ENCODE measurements at places on chromosomes 1 and 21. TPM values are rescaled to one million over a fixed set of nuclear protein-coding genes. Genes with fewer than 3 reads are reported as not detected.

GRCh38 chr1:39933956-39934941 lies 20.7 kb upstream of the MFSD2A start:
- DNase-seq: peak; percentile 97

DNA sequence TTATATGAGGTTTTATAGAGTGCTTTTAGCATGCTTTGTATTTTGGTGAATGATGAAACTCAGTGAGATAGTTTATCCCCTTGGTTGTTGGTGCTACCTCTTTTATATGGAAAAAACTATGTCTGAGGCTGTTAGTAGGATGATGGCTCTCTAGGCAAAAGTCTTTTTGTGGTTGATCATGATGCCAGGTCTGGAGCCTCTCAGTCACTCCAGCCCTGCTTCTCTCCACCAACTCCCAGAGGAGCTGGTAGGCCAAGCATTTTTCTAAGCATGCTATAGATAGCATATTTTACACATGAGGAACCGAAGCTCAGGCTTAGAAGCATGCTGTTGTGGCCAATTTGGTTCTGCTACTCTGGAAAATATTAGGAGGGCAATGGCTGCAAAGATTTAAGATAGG lies 82.2 kb downstream of the FMN2 start:
- DNase-seq: peak; percentile 43

- no peak for DNase-seq
Observed at GRCh38 chr1:91777630-91778300, 108.2 kb downstream of the TGFBR3 start.

TIE1 gene
- total RNA-seq: 0.58 TPM

- no peak for DNase-seq
Observed at GRCh38 chr1:4637616-4638344, 16.6 kb upstream of the AJAP1 start.

GRCh38 chr1:20071416-20071815 lies 1.4 kb downstream of the PLA2G5 start:
- no peak for DNase-seq

- DNase-seq: no peak
Observed at GRCh38 chr1:2540816-2541492, 10.9 kb upstream of the HES5 start.

GRCh38 chr21:34336756-34337391 lies 26.9 kb upstream of the KCNE2 start:
- DNase-seq: no peak

TNFRSF18 gene
- not detected for total RNA-seq

PRPF38B gene
- total RNA-seq: 15.9 TPM

All from LHCN-M2 (cell line).